ENCODE measurements at places on chromosomes 12 and 14.

GRCh38 chr12:38543151-38543550, 226.6 kb downstream of the ALG10B start:
- no peak for DNase-seq

- no peak for DNase-seq
These were observed 40.2 kb downstream of the RASSF9 start for GRCh38 chr12:85796001-85796400.

DNA sequence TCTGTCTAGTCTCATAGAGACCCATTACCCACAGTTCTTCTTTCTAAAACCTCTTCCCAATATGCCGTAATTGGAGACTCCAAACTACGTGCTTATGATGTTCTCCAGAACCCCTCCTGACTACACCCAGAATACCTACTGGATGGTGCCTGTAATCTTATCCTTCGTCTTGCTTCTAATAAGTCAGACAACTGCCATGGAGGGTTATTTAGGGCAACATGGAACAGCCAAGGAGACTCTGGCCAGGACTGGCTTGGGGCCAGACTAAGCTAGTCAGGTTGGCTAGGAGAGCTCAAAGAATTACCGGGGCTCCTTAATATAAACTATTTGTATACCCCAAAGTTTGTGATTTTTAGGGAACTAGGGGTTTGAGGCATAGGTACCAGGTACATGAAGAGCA, 6.8 kb downstream of the PFKM start:
- no peak for DNase-seq

DNA sequence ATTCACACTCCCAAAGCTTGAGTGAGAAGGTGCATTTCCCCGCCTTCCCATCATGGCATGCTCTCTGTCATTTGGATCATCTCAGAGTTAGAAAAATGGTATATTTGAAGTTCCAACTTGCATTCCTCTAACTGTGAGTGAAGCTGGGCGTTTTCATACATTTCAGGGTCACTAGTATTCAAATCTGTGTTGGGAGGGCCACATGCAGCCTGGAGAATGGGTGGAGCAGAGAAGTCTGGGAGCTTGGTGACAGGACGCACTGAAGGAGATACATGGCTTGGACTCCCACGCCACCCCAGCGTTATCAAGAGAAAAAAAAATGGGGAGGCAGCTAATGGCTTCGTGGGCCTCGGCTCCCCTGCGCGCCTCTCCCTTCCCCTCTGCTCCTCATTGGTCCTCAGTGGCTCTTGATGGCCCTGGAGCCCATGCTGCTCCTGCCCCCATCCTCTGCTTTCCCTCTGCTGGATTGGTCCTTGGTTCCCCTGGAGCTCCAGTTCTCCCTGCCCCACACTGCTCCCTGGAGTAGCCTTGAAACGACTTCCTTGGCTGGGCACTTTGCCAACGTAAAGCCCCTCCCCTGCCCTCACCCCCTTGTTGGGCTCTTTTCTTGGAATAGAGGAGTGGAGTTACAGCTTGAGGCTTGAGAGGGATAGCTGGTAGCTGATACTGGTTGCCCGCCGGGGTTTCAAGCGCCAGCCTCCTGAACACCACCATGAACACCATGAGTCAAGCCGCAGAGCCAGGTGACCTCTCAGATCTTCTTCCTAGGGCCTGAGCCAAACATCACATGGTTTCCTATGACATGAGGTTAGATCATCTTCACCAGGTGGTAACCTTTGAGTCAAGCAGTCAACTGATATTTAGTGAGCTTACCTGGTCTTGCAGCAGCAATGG, 139.6 kb downstream of the PRKCH start:
- DNase-seq, result no peak

- no peak for DNase-seq
These were observed 497.5 kb downstream of the RERGL start for GRCh38 chr12:17592472-17592871.

DNA sequence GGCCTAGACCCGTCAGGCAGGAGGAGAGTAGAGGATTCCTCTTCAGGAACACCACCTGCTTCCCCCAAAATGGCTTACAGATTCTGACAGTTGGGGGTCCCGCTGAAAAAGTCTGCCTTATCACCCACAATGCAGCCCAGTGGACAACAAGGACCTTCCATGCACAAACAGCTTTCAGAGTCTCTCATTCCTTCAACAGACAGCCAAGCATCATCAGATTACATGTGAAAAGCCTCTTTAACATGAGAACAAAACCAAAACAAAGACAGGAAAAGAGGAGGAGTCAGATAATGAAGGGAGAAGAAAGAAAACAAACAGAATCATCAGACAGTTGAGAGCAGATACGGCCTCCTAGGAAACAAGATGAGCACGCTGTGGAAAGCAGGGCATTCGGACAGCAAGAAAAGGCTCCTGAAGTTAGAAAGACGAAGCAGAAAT, 18.3 kb downstream of the KCTD10 start:
- peak; percentile 65 for DNase-seq

GRCh38 chr14:96091149-96091693, 52.1 kb downstream of the C14orf132 start:
- no peak for DNase-seq
